ENCODE measurements at places on chromosomes 3 and 15.

DNA sequence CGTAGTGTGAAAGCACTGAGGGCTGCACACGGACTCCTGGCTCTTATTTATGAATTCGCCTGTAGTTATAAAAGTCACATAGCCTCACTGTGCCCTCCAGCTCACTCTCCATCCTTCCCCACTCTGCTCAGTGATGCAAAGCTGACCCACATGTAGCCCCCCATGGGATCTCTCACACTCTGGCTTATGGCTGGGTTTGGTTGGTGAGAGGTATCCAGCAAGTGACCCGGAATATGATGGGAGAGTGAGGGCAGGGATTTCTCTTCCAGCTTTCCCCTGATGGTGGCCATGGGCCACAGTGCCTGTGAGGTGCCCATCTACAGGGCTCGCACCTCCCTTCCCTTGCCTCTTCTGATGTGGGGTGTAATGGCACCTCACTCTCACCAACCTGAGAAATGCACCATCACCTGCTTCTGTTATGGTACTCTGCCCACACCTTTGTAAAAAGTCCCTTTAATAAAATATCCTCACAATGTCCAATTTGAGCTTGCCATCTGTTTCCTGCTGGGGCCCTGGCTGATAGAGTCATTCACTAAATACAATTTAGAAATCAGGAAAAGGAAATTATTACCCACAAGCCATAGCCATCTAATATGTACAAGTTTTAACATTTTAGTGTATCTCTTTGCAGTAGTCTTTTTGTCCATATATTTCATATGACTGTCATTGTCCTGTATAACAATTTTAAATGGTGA is 93.6 kb downstream of the SCN11A start:
- DNase-seq, result no peak

DNA sequence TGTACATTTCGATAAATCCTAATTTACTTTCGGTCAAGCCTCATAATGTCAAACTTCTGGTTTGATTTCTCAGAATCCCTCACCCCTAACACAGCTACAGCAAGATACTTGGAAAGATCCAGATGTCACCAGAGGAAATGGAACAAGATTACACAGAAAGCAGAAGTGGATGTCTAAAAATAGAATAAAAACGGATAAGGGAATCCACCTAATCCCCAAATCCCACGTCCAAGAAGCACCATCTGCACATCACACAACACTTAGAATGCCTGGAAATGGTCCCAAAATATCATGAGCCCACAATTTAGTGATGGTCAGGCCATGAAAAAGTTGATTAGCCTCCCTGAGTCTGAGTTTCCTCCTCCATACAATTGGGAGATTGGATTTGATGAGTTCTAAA is 61.7 kb downstream of the AGTR1 start:
- DNase-seq, result no peak

GRCh38 chr3:37324850-37325321 is 150.5 kb upstream of the LRRFIP2 start:
- DNase-seq, result no peak

GRCh38 chr3:193816656-193817311 is 223.8 kb downstream of the OPA1 start:
- no peak for DNase-seq

DNA sequence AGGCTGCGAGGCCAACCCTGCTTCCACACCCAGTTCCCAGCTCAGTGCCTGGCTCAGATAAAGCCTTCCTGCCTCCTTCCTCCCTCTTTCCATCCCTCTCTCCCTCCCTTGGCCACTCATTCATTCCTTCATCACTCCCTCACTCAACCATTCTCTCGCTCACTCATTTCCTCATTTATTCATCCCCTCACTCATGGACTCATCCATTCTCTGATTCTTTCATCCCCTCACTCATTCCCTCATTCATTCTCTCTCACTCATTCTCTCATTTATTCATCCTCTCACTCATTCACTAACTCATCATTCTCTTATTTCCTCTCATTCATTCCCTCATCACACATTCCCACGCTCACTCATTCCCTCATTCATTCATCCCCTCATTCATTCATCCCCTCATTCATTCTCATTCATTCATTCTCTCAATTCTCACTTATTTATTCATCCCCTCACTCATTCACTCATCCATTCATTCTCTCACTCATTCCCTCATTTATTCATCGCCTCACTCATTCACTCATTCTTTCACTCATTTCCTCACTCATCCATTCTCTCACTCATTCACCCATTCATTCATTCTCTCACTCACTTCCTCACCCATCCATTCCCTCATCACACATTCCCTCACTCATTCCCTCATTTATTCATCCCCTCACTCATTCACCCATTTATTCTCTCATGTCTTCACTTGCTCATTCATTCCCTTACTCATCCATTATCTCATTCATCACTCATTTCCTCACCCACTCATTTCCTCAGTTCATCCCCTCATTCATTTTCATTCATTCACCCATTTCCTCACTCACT is 13.2 kb downstream of the ABTB1 start:
- no peak for DNase-seq

GRCh38 chr3:4411236-4411635 is 55.8 kb downstream of the SUMF1 start:
- DNase-seq, result no peak

GRCh38 chr15:28917791-28918140 is 32.0 kb downstream of the APBA2 start:
- DNase-seq, result no peak

DNA sequence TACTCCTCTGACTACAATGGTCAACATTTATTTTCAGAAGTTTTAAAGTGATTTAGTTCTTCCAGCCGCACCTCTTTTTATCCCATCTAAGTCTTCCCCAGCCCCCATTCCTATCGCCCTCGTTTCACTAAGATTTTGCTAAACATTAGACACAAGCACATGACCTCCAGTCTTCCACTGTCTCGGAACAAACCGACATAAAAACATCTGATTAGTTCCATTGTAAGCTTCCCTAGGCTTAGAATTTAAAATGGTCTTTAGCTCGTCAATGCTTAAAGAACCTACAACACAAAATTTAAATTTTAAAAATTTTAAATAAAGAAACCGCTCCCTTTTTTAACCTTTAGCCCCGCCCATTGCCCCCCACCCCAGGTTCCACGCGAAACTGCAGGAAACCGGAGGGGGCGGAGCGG is 284 bp upstream of the TSC22D2 start:
- no peak for DNase-seq

DNA sequence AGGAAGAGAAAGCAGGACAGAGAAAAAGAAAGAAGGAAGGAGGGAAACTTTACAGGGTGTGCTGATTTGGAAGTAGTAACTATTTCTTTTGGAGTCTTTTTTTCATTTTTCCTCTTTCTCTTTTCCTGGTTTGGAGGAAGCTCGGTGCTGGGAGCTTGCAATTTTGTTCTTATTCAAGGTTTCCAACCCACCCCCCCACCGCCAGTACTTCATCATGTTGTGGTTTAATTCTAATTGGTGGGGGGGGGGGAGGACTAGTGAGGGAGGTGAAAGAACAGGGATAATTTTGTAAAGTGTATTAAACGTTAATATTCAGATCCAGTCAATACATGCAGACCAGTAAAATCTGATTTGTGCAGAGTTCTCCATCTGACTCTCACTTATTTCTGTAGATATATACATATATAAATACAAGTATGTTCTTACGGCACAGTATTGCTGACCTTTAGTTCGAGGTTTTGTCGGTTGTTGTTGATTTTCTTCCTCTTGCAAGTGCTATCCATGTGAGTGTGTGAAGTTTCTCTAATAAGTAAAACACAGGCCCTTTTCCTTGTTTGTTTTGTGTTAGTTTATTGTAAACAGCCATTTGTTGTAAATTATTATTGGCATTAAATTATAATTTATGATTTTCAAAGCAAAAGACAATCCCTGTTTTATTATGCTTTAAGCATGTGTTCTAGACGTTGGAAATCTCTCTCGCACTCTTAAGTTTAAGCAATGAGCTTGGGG is 9.3 kb downstream of the NR2F2 start:
- DNase-seq, result no peak

GRCh38 chr3:194685065-194685717 is 492 bp upstream of the FAM43A start:
- peak; percentile 40 for DNase-seq

DNA sequence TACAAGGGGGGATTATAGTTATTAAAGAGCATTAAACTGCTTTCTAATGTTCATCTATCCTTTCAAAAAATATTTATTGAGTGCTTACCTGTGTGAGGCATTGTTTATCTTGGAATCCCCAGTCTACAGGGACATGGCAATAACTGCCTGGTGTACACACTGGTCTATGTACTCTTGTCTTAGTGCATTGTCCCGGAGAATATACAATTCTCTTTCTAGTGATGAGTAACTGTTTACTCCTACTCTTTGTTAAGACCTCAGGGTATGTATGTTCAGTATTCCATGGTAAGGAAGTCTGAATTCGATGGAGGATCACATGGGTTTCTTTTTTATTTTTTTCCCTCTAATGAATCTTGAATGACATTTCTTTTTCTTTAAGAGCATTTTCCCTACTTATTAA is 772.4 kb upstream of the NR2F2 start:
- DNase-seq, result no peak

DNA sequence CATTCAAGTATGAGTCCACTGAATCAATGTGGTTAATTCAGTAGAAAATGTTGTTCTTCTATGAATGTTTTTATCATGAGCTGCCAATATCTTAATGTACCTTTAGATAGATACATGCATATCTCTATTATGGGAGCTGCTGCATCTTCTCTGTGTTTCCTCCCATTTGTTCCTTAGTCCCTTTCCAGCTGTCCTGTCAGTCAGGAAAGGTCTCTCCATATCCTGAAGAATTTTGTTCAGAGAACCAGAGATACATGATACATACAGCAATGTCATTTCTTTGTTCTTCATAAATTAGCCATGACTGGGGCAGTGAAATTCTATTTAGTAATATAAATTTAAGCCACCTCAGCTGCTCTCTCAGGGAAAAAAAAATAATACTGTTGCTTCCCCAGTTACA is 103.7 kb downstream of the P3H2 start:
- DNase-seq, result no peak

GRCh38 chr15:58287891-58288290 is 143.9 kb upstream of the LIPC start:
- DNase-seq, result no peak

DNA sequence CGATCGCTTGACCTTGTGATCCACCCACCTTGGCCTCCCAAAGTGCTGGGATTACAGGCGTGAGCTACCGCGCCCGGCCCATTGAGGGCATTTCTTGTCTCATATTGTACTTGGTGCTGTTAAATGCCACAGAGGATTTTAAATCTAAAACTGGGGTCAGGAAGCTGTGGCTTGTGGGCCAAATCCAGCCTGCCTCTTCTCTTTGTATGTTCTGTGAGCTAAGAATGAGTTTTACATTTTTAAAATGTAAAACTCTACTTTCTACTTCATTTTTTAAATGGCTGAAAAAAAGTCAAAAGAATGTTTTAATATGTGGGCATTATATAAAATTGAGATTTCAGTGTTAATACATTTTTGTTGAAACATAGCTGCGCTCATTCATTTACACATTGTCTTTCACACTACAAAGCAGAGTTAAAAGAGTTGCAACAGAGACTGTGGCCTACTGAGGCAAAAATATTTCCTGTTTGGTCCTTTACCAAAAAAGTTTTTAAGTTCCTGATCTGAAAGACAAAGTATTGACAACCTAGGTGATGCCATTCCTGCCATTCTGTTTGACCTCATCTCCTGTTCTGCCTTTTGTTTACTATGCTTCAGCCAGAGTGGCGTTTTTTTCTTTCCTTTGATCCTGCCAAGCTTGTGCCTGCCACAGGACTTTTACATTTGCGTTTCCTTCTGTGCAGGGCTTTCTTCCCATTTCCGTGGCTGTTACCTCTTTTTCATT is 50.4 kb downstream of the PDCD6IP start:
- no peak for DNase-seq

- DNase-seq, result no peak
These were observed 123.2 kb upstream of the SLC7A14 start for GRCh38 chr3:170709046-170709445.

GRCh38 chr3:24129549-24129948 is 184.5 kb downstream of the NR1D2 start:
- DNase-seq, result no peak

DNA sequence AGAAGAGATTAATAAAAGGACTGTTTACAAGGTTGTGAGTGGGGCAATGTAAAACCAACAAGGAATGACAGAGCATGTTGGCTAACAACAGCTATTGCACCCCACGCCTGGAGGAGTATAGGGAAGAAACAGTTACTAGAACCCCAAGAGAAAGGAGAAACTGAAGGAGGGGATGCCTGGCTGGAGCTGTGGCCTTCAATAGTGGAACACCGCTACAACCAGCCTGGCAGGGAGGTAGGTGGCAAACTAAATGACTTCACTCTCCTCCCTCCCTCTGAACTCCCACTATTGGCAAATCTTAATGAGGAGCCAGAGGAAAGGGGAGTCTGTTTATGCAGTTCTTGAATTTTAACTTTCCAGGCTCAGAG is 7.2 kb upstream of the CD47 start:
- no peak for DNase-seq

DNA sequence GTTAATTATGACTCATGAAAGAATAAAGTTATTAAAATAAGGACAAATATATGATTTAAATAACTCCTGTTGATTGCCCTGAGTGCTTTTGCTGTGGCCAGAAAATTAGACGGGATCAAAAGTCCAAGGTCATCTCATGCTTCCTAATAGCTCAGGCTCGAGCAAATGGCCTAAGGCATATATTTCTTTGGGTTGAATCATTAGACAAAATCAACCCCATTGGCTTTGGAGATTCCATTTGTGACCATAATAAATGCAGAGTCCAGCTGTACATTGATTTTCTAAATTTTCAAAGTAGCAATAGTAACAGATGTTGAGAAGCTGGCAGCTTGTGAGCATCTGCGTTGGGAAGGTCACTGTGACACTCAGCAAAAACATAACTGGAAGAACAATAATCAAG is 464.5 kb upstream of the TGFBR2 start:
- DNase-seq, result no peak

GRCh38 chr3:134406331-134407238 is 32.3 kb upstream of the AMOTL2 start:
- no peak for DNase-seq

GRCh38 chr3:67940210-67940952 is 286.0 kb upstream of the SUCLG2 start:
- DNase-seq, result no peak

GRCh38 chr3:53509494-53509893 is 15.1 kb downstream of the CACNA1D start:
- DNase-seq, result no peak

- no peak for DNase-seq
These were observed 1006.7 kb upstream of the NR2F2 start for GRCh38 chr15:95323796-95324195.

DNA sequence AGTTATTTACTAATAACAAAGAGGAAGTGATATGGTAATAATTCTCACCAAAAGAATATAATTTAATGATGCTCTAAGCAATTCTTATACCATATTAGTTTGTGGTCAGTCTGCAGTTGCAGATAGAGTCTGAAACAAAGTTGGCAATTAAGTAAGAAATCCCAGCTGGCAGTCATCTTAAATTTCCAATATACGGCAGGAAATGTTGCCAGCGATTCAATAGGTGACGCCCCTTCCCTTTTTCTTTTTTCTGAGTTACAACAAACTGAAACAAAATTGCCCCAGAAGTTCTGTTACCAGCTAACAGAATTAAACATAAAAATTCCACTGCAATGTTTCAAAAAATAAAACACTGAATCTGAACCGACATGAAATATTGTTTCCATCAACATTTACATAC is 26.7 kb downstream of the LRRFIP2 start:
- no peak for DNase-seq

Data from H54 (cell line).